ENCODE measurements at places on chromosomes 5 and 9.

GRCh38 chr5:34043099-34043876 lies at the start of gene C1QTNF3:
Gene C1QTNF3 (minus strand): TSS chr5:34043213. CDS start chr5:34043125, 88 bp downstream.
- no peak for DNase-seq

- DNase-seq: no peak
Observed at GRCh38 chr9:75850459-75851200, 39.8 kb upstream of the PCSK5 start.

- no peak for DNase-seq
Observed at GRCh38 chr9:38389313-38389712, 3.2 kb upstream of the ALDH1B1 start.

DNA sequence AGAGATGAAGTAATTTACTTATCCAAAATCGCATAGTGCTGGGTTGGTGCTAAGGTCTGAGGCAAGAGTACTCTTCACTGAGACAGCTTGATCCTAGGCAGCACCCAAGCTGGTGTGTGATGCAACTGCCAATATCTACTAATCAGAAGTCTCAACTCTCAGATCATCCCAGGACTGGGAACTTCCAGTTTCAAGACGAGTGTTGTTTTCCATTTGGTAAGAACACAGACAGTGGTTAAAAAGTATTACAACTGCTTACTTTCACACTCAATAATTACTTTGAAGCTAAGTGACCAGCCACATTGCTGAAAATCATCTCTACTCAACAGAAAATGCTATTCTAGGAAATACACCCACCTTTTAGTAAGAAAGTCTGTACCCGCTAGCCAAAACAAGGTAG lies 45.3 kb downstream of the FBXW11 start:
- no peak for DNase-seq

GRCh38 chr9:78439866-78440830 lies 143.2 kb downstream of the PSAT1 start:
- no peak for DNase-seq

- DNase-seq: no peak
Observed at GRCh38 chr5:68528821-68529273, 313.3 kb downstream of the PIK3R1 start.

- no peak for DNase-seq
Observed at GRCh38 chr5:173479711-173480110, 136.7 kb downstream of the BOD1 start.

GRCh38 chr5:159338118-159338517 lies 7.8 kb upstream of the IL12B start:
- no peak for DNase-seq

GRCh38 chr9:112550531-112550930 lies 63.9 kb downstream of the KIAA1958 start:
- DNase-seq: no peak

DNA sequence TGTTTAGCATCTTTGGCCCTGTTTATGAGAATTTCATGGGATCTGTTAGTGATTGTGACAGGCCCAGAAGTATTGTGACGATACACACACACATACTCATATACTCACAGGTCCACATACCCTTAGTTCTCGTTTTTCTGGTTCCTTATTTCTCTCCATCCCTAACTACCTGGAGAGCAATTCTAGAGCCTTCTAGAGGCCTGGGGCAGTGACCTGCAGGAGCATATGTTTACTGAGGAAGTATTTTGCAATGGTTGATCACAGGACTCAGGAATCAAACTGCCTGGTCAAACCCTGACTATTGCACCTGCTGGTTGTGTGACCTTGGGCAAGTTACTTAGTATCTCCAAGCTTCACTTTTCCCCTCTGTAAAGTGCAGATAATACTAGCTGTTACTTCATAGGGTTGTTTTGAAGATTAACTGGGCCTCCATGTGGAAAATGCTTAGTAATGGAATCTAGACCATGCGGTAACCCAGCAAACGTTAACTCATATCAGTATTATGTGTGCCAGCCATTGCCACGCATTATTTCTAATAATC lies 8.7 kb downstream of the PAPPA start:
- DNase-seq: no peak

DNA sequence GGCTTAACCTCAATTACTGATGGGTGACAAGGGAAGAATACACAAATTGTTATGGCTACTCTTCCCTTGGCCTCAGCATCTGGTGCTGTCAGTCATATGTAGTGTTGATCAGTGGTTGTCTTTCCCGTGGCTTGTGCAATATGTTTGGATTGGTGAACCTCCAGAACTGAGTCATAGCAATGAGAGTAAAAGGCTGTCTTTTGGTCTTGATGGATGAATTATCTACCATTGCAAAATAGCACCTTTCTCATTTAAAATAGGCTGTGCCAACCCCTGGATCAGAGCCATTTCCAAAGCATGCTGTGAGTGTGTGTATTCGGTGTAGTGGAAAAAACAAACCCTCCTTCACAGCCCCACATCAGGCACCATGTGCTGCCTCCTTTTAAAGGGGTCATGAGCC lies 14.6 kb upstream of the F2R start:
- DNase-seq: no peak

DNA sequence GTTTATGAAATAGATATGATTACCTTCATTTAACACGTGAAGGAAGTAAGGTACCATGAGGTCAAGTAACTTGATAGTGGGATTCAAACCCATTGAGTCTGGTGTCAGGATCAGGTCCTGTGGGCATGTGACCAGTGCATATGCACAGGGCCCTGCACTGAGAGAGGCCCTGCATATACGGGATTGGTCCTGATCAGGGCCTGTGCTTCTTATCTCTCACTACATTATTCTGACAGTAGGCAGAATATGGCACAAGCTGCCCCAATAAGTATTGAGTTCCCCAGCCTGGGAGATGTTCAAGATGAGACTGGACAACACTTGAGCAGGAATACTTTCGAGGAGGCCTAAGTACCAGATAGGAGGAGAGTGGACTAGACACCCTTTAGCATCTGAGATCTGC lies 44.0 kb downstream of the GALNT10 start:
- DNase-seq: no peak

DNA sequence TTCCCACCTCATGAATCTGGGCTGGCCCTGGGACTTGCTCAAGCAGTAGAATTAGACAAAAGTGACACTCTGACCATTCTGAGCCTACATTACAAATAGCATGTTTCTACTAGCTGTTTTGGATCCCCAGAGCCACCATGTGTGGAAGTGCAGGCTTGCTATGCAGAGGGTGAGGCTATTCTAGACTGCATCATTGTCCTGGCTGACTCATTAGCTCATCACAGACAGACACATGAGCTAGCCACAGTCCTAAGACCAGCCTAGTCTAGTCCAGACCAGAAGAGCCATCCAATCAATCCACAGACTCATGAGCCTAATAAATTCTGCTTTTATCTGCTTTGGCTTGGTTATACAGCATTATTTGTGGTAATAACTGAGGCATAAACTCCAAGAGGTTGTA lies 351.9 kb downstream of the PRELID2 start:
- no peak for DNase-seq

DNA sequence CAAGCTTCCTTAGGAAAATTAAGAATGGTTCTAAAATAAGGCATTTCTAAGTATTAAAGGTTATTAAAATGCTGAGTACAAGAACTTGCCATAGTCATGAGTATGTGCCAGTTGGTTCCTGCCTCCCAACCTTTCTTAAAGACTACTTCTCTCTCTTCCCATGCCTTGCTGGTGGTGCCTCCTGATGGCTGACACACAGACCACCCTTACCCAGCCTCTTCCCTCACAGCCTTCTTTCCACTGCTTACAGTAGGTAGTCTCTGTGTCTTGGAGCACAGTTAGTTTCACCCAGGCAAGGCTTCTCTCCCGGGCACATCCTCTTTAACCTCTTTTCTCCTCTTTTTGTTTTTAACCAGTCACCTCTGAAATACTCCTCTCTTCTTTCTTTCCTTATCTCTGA lies 20.6 kb upstream of the GPR150 start:
- no peak for DNase-seq

GRCh38 chr5:154737667-154738320 lies 17.4 kb upstream of the LARP1 start:
- DNase-seq: no peak

All from activated naive CD4-positive, alpha-beta T cell (primary cell).